Vagina (tissue), 2 donors: ENCODE measurements at places on chromosomes 1 and 21.

DNA sequence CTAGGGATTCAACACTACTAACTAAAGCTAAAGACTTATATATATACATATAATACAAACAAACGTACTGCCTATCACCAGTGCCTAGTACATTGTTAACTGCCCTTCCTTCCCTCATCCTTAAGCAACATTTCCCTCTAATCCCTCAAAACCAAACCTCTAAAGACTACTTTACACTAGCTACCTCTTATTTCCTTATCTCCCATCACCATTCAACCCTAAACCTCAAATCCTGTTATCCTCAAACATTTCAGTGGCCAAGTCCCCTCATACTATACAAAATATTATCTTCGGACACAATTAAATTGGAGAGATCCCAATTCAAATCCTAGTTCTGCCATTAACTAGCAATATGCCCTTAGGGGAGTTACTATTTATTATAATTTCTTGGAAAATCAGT is 3.7 kb downstream of the SCAF4 start:
- DNase-seq: no peak
- no peaks in the 10 kb centered on the region for H3K27me3 ChIP-seq
- H3K27ac ChIP-seq: no peak overlapping the region
- no peak overlapping the region for H3K4me3 ChIP-seq
- H3K36me3 ChIP-seq: no peaks in the 10 kb centered on the region

DNA sequence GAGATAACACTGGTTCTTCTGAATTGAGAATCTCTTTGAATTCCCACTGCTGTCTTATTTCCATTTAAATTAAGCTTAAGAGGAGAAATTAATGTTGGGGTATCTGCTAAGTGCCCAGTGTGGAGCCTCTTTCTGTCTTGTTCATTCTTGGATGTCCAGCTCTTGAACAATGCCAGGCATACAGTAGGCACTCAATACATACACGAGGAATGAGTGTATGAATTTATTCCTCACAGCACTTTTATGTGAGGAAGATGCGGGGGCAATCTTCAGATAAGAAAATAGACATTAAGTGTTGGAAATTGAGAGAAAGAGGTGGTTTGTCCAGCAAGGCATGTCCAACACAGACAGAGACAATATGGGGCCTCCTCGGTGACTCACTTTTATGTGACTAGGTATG is 11.8 kb upstream of the ATF3 start:
- H3K27ac ChIP-seq: no peak overlapping the region
- H3K27me3 ChIP-seq: no peaks in the 10 kb centered on the region
- no peak overlapping the region for H3K4me3 ChIP-seq
- no peaks in the 10 kb centered on the region for H3K4me1 ChIP-seq

GRCh38 chr1:170617591-170618330 is 46.2 kb upstream of the PRRX1 start:
- no peak overlapping the region for H3K4me3 ChIP-seq
- H3K27ac ChIP-seq: no peak overlapping the region
- H3K36me3 ChIP-seq: no peaks in the 10 kb centered on the region
- H3K4me1 ChIP-seq: no peaks in the 10 kb centered on the region
- no peaks in the 10 kb centered on the region for H3K27me3 ChIP-seq

GRCh38 chr1:201487742-201488141 is 18.8 kb upstream of the PHLDA3 start:
- no peak for DNase-seq
- H3K27me3 ChIP-seq: no peaks in the 10 kb centered on the region
- H3K27ac ChIP-seq: peak overlapping the region; percentile 74
- H3K4me3 ChIP-seq: no peak overlapping the region

- DNase-seq: no peak
- peaks cover 78% of the 10 kb centered on the region for H3K4me1 ChIP-seq
- no peaks in the 10 kb centered on the region for H3K36me3 ChIP-seq
- peak overlapping the region; percentile 98 for H3K4me3 ChIP-seq
- no peaks in the 10 kb centered on the region for H3K27me3 ChIP-seq
- peak overlapping the region; percentile 66 for H3K27ac ChIP-seq
These were observed 976 bp downstream of the SSBP3 start for GRCh38 chr1:54404939-54405897.

DNA sequence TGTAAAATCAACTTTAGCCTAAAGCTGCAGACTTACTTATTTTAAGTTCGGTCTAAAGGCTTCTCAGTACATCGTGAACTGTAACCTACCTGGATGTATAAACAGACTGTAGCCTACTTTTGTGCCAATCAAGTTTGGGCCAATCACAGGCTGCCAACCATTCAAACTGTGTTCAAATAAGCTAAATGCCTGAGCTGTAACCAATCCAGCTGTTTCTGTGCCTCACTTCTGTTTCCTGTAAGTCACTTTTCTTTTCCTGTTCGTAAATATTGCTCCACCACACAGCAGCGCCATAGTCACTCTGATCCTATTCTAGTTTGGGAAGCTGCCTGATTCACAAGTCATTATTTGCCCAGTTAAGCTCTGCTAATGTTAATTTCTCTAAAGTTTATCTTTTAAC is 37.5 kb upstream of the SLAMF9 start:
- no peaks in the 10 kb centered on the region for H3K36me3 ChIP-seq
- no peaks in the 10 kb centered on the region for H3K27me3 ChIP-seq
- no peaks in the 10 kb centered on the region for H3K4me1 ChIP-seq
- no peak overlapping the region for H3K4me3 ChIP-seq

DNA sequence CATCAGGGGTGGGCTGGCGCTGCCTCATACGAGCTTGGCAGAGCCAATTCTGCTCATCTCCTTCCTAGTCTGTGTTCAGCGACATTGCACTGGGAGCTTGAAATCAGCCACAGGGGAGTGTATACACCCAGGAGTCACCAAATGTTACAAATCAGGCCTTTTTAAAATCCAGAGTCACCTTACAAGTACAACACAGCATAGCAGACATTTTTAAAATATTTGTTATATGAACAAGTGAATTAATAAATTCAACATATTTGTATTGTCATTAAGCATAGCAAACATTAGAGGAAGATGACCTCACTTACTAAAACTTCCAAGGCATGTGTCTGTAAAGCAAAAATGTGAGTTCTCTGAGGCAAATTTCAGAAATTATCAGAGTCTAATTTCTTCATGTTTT is 210.0 kb downstream of the HLX start:
- H3K27ac ChIP-seq: no peak overlapping the region
- H3K4me3 ChIP-seq: no peak overlapping the region
- no peaks in the 10 kb centered on the region for H3K27me3 ChIP-seq
- no peaks in the 10 kb centered on the region for H3K36me3 ChIP-seq
- peaks cover 10% of the 10 kb centered on the region for H3K4me1 ChIP-seq

GRCh38 chr1:160548183-160548582 is 25.1 kb upstream of the SLAMF6 start:
- H3K4me3 ChIP-seq: no peak overlapping the region
- H3K36me3 ChIP-seq: no peaks in the 10 kb centered on the region
- no peak for DNase-seq
- H3K27me3 ChIP-seq: no peaks in the 10 kb centered on the region
- no peaks in the 10 kb centered on the region for H3K4me1 ChIP-seq
- H3K27ac ChIP-seq: no peak overlapping the region

DNA sequence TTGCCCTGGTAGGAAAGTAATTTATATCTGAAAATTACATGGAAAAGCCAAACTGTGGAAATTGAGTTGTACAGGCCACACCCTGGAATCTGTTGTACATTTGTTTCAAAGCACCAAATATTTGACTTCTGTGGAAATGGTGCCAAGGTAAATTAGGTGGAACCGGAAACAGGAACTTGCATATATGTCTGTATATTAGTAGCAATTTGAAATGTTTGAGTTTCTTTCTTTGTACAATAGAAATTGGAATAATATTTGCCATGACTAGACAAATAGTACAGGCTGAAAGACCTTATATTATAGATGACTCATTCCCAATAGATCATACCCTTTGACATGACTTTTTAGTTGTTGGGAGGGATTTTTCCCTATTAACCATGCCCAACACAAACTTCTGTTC is 10.5 kb upstream of the TAF1A start:
- H3K27me3 ChIP-seq: no peaks in the 10 kb centered on the region
- H3K36me3 ChIP-seq: no peaks in the 10 kb centered on the region
- no peak for DNase-seq

GRCh38 chr1:113223546-113223945 is 150.5 kb downstream of the LRIG2 start:
- no peaks in the 10 kb centered on the region for H3K27me3 ChIP-seq
- H3K36me3 ChIP-seq: no peaks in the 10 kb centered on the region
- H3K27ac ChIP-seq: no peak overlapping the region
- no peak overlapping the region for H3K4me3 ChIP-seq

DNA sequence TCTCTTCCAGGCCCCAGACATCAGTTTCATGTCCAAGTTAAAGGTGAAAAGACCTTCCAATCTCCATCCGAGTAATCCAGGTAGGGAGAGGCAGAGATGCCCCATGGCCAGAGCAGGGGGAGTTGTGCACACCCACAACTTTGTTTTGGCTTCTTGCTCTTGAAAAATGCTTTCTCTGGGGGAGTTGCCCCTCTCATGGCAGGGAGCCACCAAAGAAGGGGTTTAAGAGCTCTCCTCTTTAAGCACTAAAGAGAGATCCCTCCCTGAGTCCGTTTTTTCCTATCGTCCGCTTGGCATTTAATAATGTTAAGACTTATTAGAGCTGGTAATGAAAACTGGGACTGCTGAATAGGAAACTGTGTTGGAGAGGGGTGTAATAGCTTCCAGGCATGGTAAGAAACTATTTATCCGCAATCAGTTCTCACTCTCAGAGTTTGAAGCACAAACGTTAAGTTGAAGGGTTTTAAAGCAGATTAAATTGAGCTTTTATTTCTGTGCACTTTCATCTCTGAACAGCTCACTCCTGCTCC is 8.3 kb downstream of the PAX7 start:
- peaks cover 20% of the 10 kb centered on the region for H3K27me3 ChIP-seq
- H3K27ac ChIP-seq: no peak overlapping the region
- H3K4me3 ChIP-seq: no peak overlapping the region
- no peaks in the 10 kb centered on the region for H3K4me1 ChIP-seq
- no peak for DNase-seq

DNA sequence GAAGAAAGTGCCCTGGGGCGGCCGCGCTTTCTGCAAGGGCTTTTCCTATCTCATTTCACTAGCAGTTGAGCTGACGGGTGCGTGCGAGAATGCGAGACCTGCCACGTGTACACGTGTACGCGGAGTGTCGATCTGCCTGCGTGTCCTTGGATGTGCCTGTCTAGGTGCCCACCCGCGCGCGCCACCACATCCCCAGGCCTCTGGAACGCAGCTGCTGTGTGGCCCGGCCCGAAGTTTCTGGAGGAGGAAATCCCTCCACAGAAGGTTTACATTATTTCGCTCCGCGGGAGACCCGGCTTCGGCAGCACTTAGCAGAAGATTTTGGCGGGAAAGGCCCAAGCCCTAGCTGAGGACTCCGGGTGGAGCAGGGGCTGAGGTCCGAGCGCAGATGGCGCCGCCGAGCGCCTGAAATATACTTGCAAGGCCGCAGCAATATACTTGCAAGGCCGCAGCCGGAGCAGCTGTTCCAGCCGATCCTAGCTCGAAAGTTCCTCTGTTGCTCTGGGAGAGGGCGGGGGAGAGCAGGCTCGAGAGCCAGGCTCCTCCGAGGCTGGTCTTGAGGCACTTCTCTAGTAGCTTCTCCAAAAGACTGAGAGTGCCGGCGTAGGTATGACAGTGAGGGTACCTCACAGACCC is 3.9 kb downstream of the TBX15 start:
- DNase-seq: peak; percentile 81
- no peak overlapping the region for H3K27ac ChIP-seq
- H3K4me1 ChIP-seq: peaks cover 33% of the 10 kb centered on the region
- peaks cover 54% of the 10 kb centered on the region for H3K27me3 ChIP-seq
- H3K36me3 ChIP-seq: no peaks in the 10 kb centered on the region
- H3K4me3 ChIP-seq: no peak overlapping the region

GRCh38 chr1:20589331-20590278 is 708 bp downstream of the CDA start:
- DNase-seq: no peak
- H3K27ac ChIP-seq: peak overlapping the region; percentile 69
- no peaks in the 10 kb centered on the region for H3K27me3 ChIP-seq
- peaks cover 23% of the 10 kb centered on the region for H3K4me1 ChIP-seq
- no peaks in the 10 kb centered on the region for H3K36me3 ChIP-seq
- peak overlapping the region; percentile 37 for H3K4me3 ChIP-seq

DNA sequence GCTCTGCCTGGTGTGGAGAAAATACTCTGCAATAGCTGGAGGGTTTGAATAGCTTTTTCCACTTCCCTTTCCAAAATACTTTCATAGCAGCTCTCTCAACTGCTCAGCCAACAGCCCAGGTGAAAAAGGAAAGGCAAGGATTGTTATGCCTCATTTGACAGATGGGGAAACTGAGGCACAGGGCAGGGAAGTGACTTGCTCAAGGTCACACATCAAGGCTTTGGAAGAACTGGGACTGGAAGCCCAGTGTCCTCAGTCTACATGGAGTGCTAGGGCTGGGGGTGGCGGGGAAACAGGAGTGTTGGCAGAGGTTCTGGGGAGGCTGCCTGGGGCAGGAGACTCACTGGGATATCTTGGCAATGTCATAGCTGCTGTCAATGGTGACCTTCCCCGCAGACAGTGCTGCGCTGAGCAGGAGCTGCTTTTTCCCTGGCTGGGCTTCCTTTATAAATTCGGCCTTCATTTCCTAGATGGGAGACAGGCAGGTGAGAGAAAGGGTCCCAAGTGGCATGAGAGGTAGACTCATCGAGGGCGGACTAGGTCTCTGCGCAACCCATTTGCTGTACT is 4.0 kb downstream of the CHI3L1 start:
- DNase-seq: no peak
- peaks cover 33% of the 10 kb centered on the region for H3K4me1 ChIP-seq
- H3K27ac ChIP-seq: no peak overlapping the region

GRCh38 chr1:181759481-181759880 is 276.2 kb downstream of the CACNA1E start:
- H3K4me3 ChIP-seq: no peak overlapping the region
- DNase-seq: no peak
- no peaks in the 10 kb centered on the region for H3K36me3 ChIP-seq
- no peaks in the 10 kb centered on the region for H3K27me3 ChIP-seq
- no peak overlapping the region for H3K27ac ChIP-seq

DNA sequence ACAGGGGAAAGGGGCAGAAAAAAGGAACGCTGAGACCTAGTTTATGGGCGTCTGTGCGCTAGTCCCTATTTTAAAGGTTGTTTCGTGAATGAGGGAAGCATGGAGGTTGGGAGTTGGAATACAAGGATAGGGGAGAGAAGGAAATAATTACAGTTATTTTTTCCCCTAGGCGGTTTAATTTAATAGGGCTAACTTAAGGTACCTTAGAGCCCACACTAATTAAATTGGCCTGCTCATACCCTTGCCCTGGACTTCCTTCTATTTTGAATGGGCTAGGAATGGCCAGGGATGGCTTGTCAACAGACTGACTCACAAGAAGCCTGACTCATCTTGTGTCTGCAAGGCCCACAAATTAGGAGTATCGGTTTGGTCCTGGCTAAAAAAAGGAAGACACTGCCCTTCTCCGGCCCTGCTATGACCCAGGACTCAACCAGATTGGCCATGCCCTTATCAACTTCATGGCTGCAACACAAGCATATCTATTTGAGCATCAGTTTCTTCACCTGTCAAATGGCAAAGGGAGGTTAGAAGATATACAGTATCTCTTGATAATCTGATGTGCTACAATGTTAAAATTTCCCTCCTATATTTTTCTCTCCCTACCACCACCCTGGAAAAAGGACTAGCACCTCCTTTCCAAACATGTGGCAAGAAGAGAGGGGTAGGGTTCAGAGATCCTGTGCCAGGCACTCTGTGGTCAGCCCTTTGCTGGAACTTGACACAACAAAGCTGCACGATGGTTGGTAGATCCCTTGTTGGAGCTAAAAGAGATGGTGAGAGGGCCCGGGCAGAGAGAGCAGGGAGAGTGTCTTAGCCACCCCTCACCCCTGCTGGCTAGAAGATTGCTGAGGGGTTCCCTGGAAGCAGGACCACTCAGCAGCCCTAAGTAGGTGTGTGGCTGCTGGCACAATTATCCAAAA is 2.2 kb upstream of the SSBP3 start:
- DNase-seq: no peak
- H3K27ac ChIP-seq: peak overlapping the region; percentile 97
- no peak overlapping the region for H3K4me3 ChIP-seq
- H3K27me3 ChIP-seq: no peaks in the 10 kb centered on the region
